ENCODE measurements at places on chromosomes 1 and 21. TPM values are rescaled to one million over a fixed set of nuclear protein-coding genes. Genes with fewer than 3 reads are reported as not detected.

DNA sequence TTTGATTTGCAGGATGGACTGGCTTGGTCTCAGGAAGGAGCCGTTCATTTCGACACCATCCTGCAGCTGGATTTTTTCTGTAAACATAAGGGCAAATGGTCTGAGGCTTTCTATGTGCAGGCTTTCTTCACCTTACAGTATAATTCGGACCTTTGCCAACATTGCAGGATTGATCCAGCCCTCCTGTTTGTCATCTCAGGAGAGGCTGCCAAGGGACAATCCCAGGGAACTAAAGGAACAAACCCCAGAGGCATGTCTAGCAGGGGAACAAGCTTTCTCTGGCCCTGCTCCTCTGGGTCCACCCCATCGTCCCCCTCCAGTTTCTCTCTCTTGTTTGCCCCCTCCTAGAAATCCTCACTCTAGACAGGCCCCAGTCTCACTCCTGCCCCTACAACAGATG, 24.8 kb upstream of the GBP6 start:
- DNase-seq: no peak

- no peak for DNase-seq
These were observed 3.8 kb downstream of the GFI1 start for GRCh38 chr1:92482665-92483609.

- no peak for DNase-seq
These were observed 79.4 kb downstream of the SEC16B start for GRCh38 chr1:177890479-177890878.

DNA sequence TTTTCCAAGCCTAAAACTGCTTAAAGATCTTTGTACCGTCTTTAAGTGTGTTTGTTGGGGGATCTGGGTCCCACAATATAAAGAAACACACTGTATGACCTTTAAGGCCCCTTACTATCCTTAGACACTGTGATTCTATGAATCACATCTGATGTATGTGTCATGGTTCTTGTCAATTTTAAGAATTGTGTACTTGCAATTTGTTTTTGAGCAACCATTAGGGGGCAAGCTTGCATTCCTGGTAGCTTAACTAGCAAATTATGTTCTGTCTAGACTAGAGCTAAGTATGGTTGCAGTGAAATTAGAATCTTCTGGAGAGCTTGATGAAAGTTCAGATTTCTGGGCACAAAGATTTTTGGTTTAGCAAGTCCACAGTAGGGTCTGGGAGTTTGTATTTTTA, 219.5 kb downstream of the TPR start:
- peak; percentile 40 for DNase-seq

IFT25 gene
- 49.9 TPM for total RNA-seq

- no peak for DNase-seq
These were observed 128.4 kb upstream of the SOD1 start for GRCh38 chr21:31530897-31531705.

Measured in Caki2 (cell line).